ENCODE measurements at places on chromosomes 11 and 22.

GRCh38 chr22:45731798-45732495 lies 60.3 kb downstream of the ATXN10 start:
- no peak for DNase-seq

- DNase-seq = no peak
These were observed 35.1 kb upstream of the LRRC10B start for GRCh38 chr11:61473370-61474012.

DNA sequence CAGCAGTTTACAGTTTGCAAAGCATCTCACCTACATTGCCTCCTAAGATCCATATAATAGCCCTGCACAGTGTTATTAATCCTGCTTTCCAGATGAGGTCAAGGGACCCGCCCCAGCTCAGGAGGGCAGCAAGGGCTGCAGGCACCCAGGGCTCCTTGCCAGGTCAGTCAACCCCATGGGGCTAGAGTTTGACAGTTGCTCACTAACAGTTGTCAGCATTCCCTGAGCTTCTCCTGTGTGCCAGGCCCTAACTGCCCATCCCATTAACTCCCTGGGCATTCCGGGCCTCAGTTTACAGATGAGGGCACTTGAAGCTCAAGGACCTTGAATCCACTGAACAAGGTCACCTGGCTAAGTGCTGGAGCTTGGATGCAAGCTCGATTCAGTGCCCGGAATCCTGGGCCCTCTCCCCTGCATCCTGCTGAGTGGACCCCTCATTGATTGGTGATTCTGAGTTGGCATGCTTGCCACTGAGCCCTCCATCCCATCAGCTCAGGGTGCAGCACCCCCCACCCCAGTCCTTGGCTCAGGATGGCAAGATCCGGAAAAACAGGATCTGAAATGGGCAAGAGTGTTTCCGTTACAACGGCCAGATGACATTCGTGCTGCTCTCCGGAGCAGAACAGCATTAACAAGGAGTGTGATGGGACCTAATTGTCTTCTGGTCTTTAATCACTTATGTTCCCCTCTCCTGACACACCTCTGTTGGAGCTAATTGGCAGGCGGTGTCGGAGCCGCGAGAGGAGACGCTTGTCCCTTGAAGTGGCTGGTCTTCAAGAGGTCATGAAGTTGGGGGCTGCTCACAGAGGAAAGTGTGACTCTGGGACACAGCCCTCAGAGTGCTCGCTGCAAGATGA lies 87.4 kb upstream of the SHISAL1 start:
- no peak for DNase-seq

DNA sequence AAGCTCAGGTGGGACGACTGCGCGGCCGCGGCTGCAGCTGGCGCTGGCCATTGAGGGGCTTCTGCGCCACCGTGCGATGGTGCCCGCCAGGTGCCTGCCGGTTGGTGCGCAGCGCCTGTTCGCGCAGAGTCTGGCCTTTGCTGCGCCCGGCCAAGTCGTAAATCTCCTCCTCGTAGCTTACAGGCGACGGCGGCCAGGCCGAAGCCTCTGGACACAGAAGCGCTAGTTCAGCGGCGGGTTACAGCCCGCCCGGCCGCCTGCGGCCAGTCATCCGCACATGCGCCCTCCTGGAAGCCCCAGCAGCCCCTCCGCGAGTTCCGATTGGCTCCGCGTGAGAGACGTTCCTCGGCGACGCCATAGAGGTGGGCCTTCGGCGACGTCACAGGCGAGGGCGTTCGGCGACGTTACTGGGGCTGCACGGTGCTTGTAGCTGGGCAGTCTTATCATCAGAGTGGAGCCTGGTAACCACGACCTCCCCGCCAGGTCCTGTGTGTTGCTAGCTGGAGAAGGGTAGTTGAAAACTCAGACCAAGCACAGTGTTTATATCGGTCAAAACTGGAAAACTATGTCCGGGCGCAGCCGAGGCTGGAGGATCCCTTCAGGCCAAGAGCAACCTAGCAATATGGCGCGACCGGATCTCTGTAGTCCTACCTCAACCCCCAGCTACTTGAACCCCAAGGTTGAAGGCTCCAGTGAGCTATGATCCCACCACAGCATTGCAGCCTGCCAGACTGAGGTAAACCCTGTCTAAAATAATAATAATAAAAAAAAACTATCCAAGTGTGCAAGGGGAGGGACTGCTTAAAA lies 265.7 kb downstream of the OR4C45 start:
- DNase-seq = no peak

DNA sequence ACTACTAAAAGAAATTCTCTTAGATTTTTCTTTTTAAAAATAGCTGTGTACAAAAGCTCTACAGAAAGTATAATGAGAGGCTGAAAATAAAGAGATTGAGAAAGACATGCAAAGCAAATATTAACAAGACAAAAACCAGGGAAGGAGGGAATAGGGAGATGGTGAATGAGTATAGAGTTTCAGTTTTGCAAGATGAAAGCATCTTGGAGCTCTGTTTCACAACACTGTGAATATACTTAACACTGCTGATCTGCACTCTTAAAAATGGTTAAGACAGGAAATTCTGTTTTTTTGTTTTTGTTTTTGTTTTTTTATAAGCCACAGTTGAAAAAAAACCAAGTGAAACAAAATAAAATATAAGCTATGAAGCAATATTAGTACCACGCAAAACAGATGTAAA lies 5.5 kb downstream of the TMEM218 start:
- DNase-seq = no peak

DNA sequence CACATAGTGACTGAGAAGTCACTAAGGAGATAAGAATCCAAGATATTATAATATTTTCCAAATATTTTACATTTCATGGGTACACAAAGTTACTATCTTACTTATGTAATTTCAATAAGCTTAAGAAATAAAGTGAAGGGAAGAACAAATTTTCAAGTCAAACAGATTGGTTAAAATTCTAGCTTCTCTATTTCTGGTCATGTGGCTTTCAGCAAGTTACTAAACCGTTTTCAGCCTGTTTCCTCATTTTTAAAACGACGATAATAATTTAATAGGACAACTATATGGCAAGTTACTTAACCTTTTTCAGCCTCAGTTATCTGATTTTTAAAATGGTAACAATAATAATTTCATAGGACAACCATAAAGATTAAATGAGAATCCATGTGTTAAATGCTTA lies 15.6 kb downstream of the DCUN1D5 start:
- DNase-seq = no peak

DNA sequence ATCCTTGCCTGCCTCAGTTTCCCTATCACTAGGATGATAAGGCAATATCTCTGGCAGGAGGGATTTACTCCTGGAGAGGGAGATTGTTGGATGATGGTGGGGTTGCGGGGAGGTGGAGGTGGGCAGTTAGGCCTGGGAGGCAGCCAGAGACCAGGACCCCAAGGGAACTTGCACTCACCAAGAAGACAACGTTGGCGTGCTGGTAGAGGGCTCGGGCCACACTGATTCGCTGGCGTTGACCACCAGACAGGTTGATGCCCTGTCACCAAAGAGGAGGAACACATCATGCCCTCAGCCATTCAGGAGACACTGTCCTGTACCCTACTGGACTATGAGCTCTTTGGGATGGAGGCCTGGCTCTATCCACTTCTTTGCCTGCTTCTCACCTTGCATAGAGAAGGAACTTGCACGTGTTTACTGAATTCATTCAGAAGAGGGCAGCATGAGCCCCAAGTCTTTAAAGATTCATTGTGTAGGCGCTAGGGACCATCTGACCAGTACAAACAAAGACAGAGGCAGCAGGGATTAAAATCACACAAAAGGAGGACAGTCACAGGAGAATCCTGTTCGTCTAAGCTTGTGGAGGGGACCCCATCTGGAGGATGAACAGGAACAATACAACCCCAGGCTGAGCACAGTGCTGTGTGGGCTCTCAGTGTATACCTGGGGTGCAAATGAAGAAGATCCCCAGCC lies 24.2 kb upstream of the KCNJ11 start:
- no peak for DNase-seq

GRCh38 chr11:83945976-83946375 lies 659.8 kb upstream of the CCDC90B start:
- DNase-seq = no peak

DNA sequence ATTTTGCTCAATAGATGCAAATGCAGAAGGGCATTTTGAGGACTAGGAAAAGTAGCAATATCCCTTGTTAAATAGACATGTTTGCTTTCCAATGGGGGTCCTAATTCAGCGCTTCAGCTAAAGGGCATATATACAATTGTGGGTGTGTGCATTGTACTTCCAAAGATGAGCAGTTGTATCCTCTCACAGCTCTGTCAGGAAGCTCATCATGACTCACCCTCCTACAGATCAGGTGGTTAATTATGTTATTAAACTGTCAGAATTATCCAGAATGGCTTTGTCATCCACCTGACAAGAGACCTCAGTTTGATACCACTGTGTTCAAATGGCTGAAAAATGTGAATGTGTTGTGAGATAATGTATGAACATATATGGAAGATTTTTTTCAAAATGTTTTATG lies 252.2 kb upstream of the MTNR1B start:
- DNase-seq = no peak

DNA sequence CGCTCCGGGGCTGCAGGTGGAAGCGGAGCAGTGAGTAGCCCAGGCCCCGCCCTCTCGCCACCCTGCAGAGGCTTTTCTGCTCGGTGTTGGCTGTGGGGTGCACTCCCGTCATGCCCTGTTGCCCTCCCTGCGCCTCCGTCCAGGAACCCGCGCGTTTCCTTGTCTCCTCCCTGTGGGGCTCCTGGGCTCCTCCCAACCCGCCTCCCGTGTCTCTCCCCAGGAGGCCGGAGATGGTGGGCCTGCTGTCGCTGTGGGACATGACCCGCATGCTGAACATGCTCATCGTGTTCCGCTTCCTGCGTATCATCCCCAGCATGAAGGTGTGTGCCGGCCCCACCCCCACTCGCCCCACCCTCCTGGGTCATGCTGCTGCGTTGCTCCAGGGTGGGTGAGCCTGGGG lies 32.4 kb downstream of the TPCN2 start:
- no peak for DNase-seq

DNA sequence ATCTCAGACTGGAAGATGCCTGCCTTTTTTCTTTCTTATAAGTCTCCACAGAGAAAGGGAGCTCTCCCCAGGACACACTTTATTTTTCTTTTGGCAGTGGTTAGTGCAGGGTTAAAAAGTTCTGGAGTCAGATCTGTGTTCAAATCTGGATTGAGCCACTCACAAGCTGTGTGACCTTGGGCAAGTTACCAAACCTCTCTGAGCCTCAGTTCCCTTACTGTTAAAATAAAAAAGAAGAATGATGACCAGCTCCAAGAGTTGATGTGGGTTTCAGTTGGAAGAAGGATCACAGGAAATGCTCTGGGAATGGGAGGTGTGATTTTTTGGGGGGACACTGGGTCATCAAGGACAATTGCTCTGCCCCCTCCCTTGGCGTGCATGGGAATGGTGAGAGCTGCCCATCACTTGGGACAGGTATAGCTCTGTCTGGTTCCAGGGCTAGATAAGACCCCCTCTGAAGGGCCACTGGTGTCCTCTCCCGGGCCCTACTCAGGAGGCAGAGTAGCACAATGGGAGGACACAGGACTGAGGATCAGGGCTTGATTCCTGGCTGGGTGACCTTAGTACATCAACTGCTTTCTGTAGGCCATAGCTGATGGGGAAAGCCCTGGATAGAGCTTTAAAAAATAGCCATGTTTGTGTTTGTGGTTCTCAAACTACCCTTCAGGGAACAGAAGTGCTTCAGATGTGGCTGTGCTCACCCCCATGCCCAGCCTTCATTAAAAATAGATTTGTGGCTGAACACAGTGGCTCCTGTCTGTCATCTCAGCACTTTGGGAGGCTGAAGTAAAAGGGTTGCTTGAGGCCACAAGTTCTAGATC lies 228.3 kb downstream of the MIAT start:
- no peak for DNase-seq

DNA sequence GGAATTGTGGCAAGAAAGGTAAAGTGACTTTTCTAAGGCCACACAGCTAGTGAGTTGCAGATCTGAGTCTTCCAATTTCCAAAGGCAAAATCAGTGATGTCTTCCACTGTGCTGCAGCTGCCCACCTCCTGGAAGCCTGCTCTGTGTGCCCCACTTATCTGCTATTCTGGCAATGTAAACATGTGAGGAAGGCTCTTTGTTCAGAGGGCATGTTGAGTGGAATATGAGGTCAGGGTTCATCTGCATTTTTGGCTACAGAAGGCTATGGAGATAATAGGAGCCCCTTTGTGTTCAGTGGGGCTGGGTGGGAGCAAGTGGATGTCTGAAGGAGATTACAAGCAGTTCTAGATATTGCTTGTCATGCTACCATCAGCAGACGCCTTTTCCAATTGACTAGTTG lies 396.2 kb downstream of the BUD13 start:
- DNase-seq = no peak
